ENCODE measurements at places on chromosomes 6 and 20. TPM values are rescaled to one million over a fixed set of nuclear protein-coding genes. Genes with fewer than 3 reads are reported as not detected.

GRCh38 chr6:15325540-15325955, 79.7 kb downstream of the JARID2 start:
- no peaks in the 10 kb centered on the region for H3K36me3 ChIP-seq
- H3K4me3 ChIP-seq: no peak overlapping the region
- no peak overlapping the region for H3K27ac ChIP-seq
- no peaks in the 10 kb centered on the region for H3K27me3 ChIP-seq
- H3K4me1 ChIP-seq: peaks cover 5% of the 10 kb centered on the region
- no peak for DNase-seq

Gene RALGAPA2
- 74.1 TPM for total RNA-seq

GRCh38 chr20:46631212-46631869, 19.9 kb downstream of the SLC13A3 start:
- H3K4me3 ChIP-seq: no peak overlapping the region
- H3K27ac ChIP-seq: no peak overlapping the region
- DNase-seq: peak; percentile 23
- H3K27me3 ChIP-seq: no peaks in the 10 kb centered on the region
- no peaks in the 10 kb centered on the region for H3K36me3 ChIP-seq
- H3K4me1 ChIP-seq: no peaks in the 10 kb centered on the region

Gene FAM209A
- not detected for total RNA-seq

Gene MAP7
- 14.2 TPM for total RNA-seq

GRCh38 chr20:43536817-43537440, 21.9 kb upstream of the SGK2 start:
- H3K4me1 ChIP-seq: no peaks in the 10 kb centered on the region
- H3K4me3 ChIP-seq: no peak overlapping the region
- no peaks in the 10 kb centered on the region for H3K36me3 ChIP-seq
- no peaks in the 10 kb centered on the region for H3K27me3 ChIP-seq
- peak; percentile 12 for DNase-seq

DNA sequence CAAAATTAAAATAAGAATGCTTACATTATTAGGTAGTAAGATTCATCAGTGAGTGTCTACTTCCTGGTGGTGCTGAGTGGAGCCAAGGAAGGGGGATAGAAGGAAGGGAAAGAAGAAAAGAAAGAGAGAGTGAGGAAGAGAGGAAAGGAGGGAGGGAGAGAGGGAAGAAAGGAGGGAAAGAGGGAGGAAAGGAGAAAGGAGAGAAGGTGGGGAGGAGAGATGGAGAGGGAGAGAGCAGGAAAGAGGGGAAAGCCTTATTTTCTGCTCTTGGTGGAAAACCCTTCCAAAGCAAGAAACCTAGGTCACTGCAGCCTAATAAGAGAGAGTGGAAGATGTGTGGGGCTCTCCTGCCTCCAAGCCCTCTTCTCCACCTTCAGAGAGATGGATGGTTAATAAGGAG, 90.2 kb upstream of the EEF1E1 start:
- no peak overlapping the region for H3K27ac ChIP-seq
- H3K4me1 ChIP-seq: no peaks in the 10 kb centered on the region
- H3K4me3 ChIP-seq: no peak overlapping the region
- DNase-seq: no peak
- H3K27me3 ChIP-seq: no peaks in the 10 kb centered on the region

DNA sequence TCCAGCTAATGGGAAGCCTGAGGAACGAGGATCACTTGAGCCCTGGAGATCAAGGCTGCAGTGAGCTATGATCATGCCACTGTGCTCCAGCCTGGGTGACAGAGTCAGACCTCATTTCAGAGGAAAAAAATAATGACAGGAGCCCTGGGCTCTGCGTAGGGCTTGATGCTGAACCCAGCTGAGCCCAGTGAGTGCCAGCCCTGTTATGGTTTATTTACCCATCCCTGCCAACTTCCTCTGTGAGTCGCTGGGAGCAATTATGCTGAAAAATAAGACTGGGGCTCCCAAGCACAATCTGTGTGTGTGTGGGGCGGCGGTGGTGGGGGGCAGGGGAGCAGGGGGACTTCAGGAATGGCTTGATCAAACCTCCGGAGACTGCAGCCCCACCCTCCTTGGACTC, 75.9 kb upstream of the PMEPA1 start:
- H3K27ac ChIP-seq: no peak overlapping the region
- H3K4me3 ChIP-seq: no peak overlapping the region
- DNase-seq: no peak
- no peaks in the 10 kb centered on the region for H3K4me1 ChIP-seq
- no peaks in the 10 kb centered on the region for H3K36me3 ChIP-seq

Gene NTSR1
- total RNA-seq: not detected

DNA sequence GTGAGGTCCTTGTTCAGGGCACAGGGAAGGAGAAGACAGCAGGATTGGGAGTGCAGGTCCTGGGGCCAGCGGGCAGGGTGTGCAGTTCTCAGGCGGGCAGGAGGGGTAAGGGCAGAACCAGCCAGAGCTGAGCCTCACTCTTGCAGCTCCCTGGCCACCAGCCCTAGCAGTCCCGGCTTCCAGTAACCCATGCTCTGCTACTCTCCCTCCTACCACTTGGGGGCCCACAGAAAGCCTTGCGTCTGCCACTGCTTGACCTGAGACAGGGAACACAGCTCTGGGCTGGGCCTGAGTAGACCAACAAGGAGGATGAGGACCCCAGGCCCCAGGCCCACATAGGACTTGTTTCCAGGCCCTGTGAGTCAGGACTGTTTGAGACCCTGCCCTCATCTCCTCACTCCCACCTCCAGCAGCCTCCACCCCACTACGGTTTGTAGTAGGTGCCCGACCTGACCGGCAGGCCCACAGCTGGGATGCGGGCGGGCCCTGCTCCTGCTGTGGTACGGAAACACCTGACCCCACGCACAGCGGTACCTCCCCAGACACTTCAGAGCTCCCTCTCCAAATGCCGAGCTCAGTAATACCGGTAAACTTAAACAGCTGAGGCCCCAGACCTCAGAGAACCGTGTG, 39.2 kb downstream of the KCNK5 start:
- no peaks in the 10 kb centered on the region for H3K27me3 ChIP-seq
- no peak overlapping the region for H3K4me3 ChIP-seq
- H3K27ac ChIP-seq: no peak overlapping the region
- no peak for DNase-seq

- no peaks in the 10 kb centered on the region for H3K4me1 ChIP-seq
- H3K27ac ChIP-seq: no peak overlapping the region
- no peaks in the 10 kb centered on the region for H3K36me3 ChIP-seq
- H3K4me3 ChIP-seq: no peak overlapping the region
These were observed 56.0 kb downstream of the SMOC2 start for GRCh38 chr6:168496997-168497331.

DNA sequence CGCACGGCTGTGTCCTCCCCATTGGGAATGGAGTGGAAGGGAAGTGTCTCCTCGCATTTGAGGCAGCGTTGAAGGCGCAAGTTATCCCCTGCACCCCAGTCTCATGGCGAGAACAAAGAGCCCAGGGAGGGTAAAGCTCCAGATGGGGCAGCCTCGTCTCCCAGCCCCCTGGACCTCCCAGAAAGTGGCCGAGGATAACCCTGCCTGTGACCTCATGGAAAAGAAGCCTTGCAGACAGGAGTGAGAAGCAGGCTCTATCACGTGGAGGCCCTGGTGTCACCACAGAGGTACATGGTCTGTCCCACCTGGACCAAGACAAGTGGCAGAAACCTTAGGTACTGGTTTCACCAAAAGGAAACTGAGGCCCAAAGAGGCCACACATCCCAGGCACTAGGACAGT, 134.8 kb upstream of the RPS6KA2 start:
- no peaks in the 10 kb centered on the region for H3K27me3 ChIP-seq

DNA sequence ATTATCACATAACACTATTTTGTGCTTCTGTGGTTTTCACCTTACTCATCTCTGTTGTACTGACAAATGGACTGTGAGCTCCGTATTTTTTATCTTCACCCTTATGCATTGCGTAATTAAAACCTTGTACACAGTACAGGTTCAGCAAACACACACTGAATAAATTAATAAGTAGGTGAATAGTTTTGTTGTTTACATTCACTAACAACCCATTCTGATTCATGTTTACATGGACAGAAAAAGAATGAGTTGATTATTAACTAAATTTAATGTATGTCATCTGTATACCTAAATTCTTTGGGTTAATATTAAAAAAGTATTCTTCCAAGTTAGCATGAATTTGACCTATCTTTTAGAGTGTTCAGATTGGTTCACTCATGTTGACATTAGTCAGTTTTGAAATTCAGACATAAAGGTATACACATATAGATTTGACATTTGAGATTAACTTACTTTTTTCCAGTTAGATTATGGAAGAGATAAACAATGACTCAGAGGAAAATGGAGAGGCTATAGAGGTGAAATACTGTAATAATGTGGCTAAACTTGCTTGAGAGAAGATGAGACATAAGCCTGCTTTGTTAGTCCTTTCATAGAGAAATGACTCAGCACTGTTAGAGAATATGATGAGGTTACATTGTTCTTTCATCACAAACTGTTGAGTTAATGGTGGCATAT, 541.7 kb upstream of the FLRT3 start:
- no peak overlapping the region for H3K27ac ChIP-seq
- DNase-seq: no peak
- no peaks in the 10 kb centered on the region for H3K27me3 ChIP-seq
